Bronchial epithelial cell (primary cell): ENCODE measurements at places on chromosomes 13 and 19. TPM values are rescaled to one million over a fixed set of nuclear protein-coding genes. Genes with fewer than 3 reads are reported as not detected.

The FXYD3 gene
- total RNA-seq, result 309 and 548 TPM in 2 replicates

- DNase-seq, result peak; percentile 95
Observed at GRCh38 chr13:79589603-79590393, 108.8 kb downstream of the NDFIP2 start.

GRCh38 chr19:9413240-9413954 is 22.0 kb downstream of the ZNF266 start:
- no peak for DNase-seq

GRCh38 chr19:7224209-7224686 is 70.0 kb downstream of the INSR start:
- DNase-seq, result no peak

- DNase-seq, result no peak
Observed at GRCh38 chr19:42242069-42242511, 312 bp downstream of the GSK3A start.

- DNase-seq, result no peak
Observed at GRCh38 chr13:49584771-49585182, 581 bp downstream of the RCBTB1 start.

- DNase-seq, result no peak
Observed at GRCh38 chr19:13899912-13900584, 5.9 kb downstream of the BRME1 start.

DNA sequence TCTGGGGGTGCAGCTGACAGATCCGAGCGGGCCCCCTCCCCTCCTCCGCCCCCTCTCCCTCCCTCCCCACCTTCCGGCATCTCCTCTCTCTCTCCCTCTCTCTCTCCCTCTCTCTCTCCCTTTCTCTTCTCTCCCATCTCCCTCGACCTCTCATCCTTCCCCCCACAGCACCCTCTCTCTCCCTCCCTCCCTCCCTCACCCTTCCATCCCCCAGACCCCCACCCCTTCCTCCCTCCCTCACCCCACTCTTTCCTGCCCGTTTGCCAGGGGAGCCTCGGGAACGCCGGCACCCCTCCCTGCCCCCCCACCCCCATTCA is 666 bp downstream of the CELF5 start:
- no peak for DNase-seq

DNA sequence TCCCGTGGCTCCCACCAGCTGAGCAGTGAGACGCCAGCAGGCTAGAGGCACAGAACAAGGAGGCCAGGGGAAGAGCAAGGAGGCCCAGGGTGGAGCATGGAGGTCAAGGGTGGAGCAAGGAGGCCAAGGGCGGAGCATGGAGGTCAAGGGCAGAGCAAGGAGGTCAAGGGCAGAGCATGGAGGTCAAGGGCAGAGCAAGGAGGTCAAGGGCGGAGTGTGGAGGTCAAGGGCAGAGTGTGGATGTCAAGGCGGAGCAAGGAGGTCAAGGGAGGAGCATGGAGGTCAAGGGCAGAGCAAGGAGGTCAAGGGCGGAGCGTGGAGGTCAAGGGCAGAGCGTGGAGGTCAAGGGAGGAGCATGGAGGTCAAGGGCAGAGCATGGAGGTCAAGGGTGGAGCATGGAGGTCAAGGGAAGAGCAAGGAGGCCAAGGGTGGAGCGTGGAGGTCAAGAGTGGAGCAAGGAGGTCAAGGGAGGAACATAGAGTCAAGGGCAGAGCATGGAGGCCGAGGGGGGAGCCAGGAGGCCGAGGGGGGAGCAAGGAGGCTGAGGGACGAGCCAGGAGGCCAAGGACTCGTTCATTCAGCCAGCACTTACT is 27.7 kb downstream of the DPF1 start:
- DNase-seq, result no peak

The TNFRSF19 gene
- 1.3 and 3.2 TPM in 2 replicates for total RNA-seq

GRCh38 chr13:113114511-113115362 is 7.9 kb upstream of the F10 start:
- no peak for DNase-seq

DNA sequence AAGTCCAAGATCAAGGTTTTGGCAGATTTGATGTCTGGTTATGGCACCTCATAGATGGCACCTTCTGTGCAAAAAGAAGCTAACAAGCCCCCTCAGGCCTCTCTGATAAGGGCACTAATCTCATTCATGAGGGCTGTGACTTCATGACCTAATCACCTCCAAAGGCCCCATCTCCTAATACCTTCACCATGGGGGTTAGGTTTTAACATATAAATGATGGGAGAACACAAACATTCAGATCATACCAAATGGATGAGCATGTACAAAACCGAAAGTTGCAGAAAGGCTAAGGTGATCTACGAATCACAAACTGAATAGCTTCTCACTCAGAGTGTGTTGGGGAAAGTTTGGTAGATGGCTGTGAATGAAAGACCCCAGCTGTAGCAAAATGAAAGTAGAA is 217.4 kb downstream of the TBC1D4 start:
- DNase-seq, result no peak
